ENCODE measurements at places on chromosomes 16 and 17.

- no peak for DNase-seq
Observed at GRCh38 chr17:74432766-74433391, 991 bp downstream of the GPRC5C start.

DNA sequence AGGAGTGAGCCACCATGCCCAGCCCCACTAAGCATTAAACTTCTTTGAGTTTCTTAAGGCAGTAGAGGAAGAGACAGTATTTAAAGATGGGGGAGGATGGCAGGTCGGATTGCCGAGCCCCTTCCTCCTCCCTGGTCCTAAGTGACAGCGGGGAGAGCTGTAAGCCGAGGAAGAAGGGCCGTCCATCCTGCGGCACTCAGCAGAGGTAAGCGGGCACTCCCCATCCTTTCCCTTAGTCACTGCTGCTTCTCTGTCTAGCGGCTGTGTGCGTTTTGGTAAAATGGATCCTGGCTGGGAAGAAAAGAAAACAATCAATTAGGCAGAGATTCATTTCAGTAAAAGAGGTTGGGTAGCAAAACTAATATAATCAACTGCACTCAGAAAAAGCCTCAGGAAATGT lies 13.9 kb downstream of the DNAAF1 start:
- no peak for DNase-seq

DNA sequence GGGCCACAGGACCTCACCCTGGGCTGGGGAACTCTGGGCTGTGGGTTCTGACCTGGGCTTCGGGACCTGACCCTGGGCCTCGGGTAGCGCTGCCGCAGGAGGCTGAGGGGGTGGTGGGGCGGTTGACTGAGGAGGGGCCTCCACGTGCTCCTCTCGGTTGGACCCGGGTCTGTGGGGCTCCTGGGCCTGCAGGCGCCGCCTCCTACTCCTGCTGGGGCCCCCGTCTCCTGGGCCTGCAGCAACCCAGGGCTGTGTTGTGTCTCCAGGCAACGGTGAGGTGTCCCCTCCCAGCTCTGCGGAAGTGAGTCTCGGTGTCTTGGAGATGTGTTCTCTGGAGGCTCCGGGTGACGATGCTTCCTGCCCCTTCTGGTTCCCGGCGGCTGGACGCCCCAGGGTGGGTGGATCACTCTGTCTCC lies 41.5 kb upstream of the GNG13 start:
- DNase-seq = no peak

GRCh38 chr16:48862087-48862532 lies 252.1 kb upstream of the N4BP1 start:
- DNase-seq = no peak

DNA sequence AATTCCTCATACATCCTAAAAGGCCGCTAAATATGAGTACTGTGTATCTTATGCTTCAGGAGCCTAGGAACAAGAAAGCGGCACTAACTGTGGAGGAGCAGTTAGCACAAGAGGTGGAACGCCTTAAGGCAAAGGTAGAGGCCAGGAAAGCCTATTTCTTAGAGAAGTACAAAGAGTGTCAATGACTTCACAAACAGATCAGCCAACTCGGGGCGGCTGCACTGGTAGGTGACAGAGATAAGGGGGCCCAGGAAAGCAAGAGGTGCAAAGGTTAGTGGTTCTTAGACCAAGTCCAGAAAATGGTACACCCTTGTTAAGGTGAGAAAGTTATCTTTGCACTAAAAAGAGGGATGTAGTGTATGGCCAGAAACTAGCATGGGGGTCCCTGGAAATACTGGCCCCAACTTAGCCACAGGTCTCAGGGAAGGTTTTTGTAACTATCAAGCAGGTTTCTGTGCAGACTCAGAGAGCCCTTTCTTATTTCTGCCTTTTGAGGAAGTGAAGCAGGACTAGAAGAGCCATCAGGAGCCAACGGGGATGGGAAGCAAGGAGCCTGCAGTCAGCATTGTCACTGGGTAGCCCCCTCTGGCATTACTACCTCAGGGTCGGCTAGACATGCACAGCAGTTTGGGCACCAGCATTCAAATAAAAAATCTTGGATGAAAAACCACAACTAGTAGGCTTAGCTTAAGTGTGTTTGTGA lies 24.1 kb downstream of the CALCOCO2 start:
- no peak for DNase-seq

DNA sequence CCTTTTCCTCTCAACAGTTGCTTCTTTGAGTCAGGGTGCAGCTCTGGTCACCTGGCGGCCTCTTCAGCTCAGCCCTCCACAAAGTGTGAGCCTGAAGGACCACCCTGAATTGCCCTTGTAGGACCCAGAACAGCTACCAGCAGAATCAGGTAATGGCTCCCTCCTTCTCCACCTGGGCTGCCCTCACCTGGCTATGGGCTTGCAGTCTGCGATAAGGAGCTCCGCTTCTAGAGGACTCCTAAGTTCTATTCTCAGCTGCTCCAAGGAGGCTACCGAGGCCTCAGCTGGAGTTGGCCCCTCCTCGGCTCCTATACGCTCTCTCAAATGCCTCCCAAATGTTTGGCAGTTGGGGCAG lies 13.4 kb downstream of the SMIM5 start:
- DNase-seq = no peak

- DNase-seq = no peak
Observed at GRCh38 chr17:227078-227945, 45.9 kb upstream of the DOC2B start.

DNA sequence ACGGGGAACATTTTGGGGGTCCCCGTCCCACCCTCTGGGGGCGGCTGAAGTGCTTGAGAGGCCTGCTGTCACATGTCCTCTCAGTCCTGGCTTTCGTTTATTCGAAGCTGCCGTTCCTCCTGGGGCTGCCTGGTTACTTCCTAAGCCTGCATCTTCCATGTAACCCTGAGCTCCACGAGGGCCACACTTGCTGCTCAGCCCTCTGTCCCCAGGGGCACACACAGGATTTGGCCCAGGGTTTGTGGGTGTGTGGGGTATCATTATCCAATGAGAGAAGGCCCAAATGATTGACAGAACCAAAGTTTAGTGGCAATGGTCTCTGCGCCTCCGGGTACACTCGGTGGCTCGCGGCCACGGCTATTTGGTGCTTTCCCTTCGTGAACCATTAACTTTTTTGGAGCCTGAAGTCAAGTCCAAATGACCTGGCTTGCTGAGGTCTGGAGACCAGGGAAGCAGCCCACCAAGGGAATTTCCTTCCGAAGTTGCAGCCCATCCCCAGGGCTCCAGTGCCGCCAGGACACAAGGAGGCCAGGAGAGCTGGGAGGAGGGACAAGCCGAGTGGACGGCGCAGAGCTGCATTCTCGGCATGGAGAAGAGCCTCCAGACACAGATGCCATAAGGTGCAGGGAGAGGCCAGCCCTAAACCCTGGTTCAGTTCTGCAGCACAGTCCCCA lies 131.4 kb upstream of the FOXF1 start:
- no peak for DNase-seq

DNA sequence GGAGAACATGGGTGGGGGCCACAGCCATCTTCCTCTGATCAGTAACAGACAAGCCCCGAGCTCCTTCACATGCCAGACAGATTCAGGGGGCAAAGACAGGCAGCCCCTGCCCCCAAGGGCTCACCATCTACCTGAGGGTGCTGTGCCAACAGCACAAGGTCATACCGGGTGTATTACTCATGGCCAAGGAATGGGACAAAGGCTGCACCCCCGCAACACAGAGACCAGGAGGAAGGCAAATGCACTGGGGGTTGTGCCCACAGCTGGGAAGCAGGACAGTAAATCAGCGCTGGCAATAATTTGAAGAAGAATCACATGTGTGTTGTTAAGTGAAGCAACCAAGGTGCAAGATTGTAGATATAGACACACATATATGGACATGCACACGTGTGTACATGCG lies 137.1 kb downstream of the C16orf95 start:
- no peak for DNase-seq

DNA sequence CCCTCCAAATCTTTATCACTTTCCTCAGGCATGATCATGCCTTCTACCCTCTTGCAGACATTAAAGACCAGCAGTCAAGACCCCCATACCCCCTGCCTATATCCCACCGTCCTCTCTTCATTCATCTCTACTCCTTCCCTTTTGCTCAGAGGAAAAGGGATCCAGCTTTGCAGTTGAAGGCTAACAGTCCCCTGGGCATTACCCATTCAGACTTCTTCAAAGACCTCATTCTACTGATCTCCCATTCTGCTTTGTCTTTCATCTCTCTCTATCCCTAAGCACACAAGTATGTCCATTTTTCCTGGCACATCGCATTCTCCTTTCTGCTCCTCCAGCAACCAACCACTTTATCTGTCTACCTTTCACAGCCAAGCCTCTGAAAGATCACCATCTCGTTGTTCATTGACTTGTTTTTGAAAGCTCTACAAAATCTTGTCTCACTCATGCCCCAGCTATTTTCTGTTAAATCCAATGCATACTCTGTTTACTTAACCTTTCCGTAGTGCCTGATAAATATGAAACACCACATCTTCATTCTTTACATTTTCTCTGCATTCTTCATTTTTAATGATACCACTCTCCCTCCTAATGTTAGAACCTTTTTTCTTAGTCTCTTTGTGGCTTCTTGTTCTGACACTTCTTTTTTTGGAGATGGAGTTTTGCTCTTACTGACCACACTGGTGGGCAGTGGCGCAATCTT lies 14.1 kb upstream of the LCMT1 start:
- DNase-seq = no peak

DNA sequence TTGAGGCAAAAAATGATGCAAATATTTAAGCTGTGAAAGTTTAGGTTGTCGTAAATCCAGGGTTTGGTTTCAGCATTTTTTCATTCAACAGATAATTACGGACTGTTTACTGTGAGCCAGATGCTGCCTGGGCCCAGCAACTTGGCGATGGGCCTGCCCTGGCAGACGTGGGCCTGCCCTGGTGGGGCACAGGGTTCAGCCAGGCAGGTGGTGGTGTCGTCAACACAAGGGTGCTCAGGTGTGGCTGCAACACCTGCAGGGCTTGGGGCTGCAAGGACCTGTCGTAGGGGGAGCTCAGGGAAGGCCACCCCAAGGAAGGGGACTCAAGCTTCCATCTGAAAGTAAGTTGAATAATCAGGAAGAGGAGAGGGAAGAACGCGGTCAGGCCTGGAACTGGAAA lies 15.1 kb downstream of the ZC3H18 start:
- DNase-seq = no peak

GRCh38 chr16:17465460-17465859 lies 5.3 kb downstream of the XYLT1 start:
- DNase-seq = no peak

- DNase-seq = no peak
Observed at GRCh38 chr17:29746669-29747068, 124.0 kb upstream of the CORO6 start.

DNA sequence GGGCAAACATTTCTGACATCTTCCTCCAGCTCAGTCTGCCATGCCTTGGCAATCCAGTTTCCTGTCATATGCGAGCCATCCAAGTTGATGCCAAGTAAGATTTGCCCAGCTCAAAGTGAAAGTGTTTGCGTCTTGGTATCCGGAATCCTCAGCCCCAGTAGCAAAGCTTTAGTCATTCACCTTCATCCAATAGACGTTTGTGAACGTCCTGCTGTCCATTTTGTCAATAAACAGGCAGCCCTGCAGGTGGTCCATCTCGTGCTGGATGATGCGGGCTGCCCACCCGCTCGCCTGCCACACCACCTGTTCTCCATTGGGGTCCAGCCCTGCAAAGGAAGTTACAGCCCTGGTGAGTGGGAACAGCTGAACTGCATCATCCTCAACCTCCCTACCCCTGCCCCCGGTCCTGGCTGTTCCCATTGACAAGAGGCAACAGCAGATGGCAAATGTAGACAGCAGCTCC lies 1.5 kb downstream of the PDF start:
- no peak for DNase-seq
